CD4-positive, alpha-beta T cell treated with Interleukin-4 for 4 hours (primary cell): ENCODE measurements at places on chromosomes 6 and 20.

- DNase-seq = no peak
Observed at GRCh38 chr6:72132427-72132826, 246.1 kb downstream of the RIMS1 start.

DNA sequence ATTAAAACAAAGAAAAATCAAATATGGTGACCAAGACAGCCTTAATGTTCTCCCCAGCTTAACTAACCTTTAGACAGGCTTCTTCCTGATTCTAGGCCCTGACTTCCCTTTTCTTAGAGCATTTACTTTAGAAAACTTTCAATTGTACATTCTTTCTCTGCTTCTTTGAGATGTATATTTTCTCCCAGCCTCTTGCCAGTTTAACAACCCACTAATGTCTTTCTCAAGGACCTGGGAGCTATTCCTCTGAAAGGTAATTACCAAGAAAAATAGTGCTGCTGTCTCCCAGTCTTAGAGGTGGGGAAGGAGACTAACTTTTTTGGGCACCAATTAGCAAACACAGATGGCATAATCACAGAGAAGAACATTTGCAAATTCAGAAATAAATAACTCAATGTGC, 62.8 kb upstream of the KCNQ5 start:
- DNase-seq = no peak

DNA sequence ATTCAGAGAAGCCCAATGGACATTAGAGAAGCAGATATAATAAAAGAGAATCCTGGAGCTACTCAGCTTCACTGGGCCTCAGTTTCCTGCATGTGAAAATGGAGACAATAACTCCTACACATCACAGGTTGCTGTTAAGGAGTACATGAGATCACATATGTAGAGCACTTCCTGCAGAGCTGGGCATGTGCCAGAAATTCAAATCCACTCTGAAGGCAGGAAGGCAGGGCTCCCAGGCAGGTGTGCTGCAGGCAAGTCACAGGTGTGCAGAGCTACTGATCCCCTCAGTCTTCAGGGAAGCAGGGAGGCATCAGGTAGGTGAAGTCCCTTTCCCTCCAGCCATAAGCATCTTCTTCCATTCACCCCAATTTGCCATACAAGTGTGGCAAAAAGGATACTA, 48.0 kb downstream of the DST start:
- peak; percentile 3 for DNase-seq

- no peak for DNase-seq
Observed at GRCh38 chr6:106939848-106940247, 34.7 kb downstream of the CD24 start.

DNA sequence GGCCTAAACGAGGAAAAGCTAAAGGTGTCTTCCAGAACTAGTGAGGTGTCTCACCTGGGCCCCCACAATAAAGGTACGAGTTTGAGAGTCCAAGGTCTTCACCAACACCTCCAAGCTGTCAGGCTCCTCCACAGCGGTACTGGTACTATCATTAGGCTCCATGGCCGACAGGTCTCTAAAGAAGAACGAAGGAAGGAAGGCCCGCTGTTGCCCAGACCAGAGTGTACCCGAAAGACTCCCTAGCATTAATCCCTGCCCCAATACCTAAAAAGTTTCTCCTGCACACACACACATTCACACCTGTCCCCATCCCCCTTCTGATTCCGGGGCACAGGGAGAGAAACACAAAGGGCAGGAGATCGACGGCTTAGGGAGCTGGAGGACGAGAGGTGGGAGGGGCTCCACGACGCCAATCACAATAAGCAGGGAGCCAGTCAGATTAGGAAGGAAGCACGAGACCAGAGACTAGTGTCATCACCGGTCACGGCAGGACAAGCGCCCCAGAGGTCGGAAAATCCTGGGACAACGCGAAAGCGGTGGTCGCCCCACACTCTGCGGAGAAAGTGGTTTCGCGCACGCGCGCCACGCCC, 764 bp downstream of the BAG6 start:
- DNase-seq = peak; percentile 51

- DNase-seq = no peak
Observed at GRCh38 chr20:46704714-46705377, 4.6 kb upstream of the SLC2A10 start.

DNA sequence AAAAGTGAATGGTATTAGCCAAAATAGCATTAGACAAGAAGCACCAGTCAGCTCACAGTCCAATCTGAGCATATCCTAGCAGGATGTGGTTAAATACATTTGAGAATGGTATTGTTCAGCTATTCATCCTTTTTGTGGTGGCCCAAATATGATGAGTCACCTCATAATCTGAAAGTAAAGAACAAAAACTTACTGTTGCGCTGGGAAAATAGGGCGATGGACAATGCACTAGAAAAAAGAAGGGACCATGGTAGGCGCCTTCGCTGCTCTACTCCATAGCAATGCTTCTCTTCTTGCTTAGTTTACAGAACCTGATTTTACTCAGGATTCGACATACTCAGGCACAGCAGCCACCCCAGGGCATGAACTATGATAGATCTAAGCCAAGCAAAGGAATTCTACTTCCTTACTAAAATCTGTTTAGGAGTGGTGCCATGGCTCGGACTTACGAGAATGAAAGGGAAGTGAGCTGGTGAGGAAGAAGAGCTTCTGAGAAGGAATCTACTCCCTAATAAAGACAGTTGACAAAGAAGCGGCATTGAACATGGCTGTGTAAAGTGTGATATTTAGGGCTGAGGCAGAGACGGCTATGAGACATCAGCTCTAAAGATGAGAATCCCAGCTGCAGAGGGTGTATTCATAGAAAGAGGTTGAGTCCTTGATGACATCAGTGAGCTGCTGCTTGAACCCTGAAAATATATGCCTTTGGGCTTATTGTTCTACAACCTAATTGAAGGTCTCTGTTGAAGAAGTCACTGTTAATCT, 16.6 kb upstream of the FBXO9 start:
- DNase-seq = peak; percentile 62

GRCh38 chr20:15851576-15852215, 721.6 kb downstream of the KIF16B start:
- no peak for DNase-seq

- no peak for DNase-seq
Observed at GRCh38 chr6:12803486-12803885, 86.9 kb downstream of the PHACTR1 start.

DNA sequence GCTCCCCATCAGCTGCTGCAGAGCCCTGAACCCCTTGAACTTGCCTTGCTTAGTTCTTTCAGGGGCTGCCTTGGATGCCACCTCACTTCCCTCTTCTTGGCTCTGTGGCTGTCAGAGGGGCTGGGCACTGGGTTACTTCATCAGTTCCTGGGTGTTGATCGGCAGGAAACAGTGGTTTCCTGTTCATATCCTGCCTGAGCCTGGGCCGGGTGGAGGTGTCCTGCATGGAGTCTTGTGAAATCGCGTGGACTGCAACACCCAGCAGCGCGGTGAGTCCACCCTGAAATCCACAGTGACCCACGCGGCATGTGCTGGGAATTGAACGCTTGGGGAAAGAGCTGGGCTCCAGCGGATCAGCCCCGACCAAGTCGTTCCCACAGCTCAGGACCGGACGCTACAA, 97.5 kb downstream of the CDH26 start:
- DNase-seq = peak; percentile 56

- DNase-seq = no peak
Observed at GRCh38 chr6:139858429-139858828, 484.0 kb upstream of the CITED2 start.

DNA sequence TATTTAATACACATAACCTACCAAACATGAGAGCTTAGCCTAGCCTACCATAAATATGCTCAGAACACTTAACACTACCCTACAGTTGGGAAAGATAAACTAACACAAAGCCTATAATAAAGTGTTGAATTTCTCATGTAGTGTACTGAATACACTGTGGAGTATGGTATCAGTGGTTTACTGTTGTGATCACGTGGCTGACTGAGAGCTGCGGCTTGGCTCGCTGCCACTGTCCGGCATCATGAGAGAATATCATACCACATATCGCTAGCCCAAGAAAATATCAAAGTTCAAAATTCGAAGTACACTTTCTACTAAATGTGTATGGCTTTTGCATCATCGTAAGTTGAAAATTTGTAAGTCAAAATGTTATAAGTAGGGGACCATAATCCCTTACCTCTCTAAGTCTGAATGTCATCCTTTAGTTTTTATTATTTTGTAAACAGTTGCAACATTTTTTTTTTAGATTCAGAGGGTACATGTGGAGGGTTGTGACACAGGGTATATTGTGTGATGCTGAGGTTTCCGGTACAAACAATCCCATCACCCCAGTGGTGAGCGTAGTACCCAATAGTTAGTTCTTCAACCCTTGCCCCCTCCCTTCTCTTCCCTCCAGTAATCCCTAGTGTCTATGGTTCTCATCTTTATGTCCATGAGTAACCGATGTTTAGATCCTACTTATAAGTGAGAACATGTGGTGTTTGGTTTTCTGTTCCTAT, 14.6 kb upstream of the TAAR1 start:
- peak; percentile 6 for DNase-seq

DNA sequence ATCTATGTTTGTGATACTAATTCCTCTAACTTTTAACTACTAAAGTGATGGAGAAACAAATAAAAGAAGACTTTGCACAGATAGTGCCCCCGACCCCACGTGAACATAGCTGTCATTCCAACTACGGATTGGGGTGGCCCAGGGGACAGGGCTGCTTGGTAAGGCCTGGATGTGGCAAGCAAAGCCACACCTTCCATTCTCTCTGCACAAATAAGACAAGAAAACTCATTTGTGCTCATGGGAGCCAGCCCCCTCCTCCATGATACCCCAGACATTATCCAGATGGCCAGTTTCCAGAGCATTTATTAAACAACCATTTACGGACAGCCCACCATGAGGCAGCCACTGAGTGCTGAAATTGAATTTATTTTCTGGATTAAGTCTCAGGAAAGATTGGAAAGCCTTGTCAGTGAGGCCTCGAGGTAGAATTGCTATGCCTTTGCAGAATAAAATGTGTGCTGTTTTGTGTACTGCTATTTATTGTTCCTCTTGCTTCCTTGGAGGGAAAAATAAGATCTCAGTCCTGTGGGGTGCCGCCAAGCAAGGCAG, 151.2 kb downstream of the UNC5CL start:
- no peak for DNase-seq

- DNase-seq = peak; percentile 39
Observed at GRCh38 chr6:106997392-106998158, 23.0 kb upstream of the CD24 start.

GRCh38 chr6:31664790-31665500, at the start of gene GPANK1:
Gene GPANK1, minus strand, starts transcription at chr6:31664997. Its CDS starts 519 bp downstream, at chr6:31664478.
- DNase-seq = peak; percentile 93

DNA sequence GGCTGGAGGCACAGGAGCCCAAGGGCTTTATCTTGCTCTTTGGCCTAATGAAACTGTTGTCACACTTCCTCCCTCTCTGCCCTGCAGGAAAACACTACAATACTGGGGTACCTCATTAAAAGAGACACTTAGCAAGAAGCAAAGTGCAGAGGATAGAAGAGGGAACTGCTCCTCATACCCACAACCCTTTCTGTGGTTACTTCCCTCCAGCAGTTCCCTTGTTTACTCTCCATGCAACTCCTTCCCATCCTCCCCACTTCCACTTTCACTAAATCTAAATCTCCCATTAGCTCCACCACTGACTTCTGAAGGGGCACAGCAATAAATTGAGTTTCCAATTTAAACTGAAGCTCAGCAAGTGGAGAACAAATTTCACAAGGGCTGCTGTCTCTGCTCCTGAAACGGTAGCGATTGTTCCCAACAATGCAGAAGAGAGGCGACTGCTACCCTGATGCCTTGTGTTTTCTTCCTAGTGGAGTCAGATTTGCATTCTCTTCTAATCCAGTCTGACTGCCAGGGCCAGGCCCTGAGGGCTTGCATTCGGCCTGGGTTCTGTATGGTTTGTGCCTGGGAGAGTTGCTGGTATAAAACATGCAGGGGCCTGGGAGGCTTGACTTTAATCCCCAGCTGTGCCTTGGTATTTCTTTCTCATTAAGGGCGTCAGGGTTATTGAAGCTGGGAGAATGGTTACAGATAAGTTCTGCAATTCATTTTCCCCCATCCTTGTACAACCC, 454.7 kb downstream of the TFAP2B start:
- no peak for DNase-seq

GRCh38 chr6:20875369-20875963, 341.2 kb downstream of the CDKAL1 start:
- no peak for DNase-seq

GRCh38 chr20:44756956-44757355, 11.3 kb downstream of the KCNK15 start:
- no peak for DNase-seq

GRCh38 chr20:17210983-17211382, 15.9 kb upstream of the PCSK2 start:
- DNase-seq = no peak

DNA sequence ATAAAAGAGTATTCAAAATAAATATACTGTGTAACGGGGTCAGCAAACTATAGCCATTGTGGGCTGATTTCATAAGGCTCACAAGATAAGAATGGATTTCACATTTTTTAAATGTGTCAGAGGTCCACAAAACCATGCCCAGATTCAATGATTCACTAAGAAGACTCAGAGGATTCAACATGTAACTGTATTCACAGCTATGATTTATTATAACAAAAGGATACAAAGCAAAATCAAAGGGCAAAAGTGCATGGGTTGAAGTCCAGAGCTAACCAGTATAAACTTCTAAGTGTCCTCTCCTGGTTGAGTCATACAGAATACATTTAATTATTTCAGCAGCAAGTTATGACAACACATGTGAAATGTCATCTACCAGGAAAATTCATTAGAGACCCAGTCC, 49.2 kb downstream of the TBC1D32 start:
- no peak for DNase-seq

DNA sequence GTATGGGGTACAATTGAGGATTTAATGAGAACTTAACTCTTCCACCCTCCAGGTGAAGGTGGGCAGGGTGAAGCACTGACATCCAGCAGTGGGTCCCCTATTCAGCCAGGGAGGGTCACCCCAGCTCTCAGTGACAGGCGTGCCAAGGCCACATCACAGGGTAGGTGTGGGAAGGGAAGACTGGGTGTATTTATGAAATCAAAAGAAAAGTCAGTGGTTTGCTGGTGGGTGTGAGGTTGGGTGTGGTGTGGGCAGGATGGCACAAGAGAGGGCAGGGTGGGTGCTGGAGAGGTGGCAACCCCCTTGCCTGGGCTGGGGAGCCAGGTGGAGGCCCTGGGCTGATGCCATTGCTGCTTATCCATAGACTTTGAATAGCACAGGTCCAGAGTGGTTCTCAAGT, 16.6 kb downstream of the SYNDIG1 start:
- no peak for DNase-seq

DNA sequence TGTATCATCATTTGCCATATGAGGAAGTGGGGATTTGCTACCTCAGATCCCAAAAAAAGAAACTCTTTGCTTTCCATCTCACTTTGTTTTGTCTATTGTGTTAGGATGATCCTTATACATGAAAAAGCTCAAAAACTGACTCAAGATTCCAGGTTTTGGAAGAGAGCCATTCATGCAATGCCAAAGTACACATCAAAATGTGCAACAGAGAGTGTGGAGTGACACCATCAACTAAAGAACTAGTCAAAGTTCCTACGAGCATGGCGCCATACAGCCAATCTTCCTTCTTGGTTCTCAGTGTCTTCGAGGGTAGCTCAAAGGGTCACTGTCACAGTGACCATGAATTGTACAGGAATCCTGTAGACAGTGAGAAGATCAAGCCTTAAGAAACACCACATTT, 255.8 kb upstream of the SASH1 start:
- no peak for DNase-seq
